Stimulated activated CD8-positive, alpha-beta memory T cell treated with anti-CD3 and anti-CD28 coated beads, Interleukin-4, amount 100 ng/mL, for 1 hour (primary cell): ENCODE measurements at places on chromosomes 11 and 22.

DNA sequence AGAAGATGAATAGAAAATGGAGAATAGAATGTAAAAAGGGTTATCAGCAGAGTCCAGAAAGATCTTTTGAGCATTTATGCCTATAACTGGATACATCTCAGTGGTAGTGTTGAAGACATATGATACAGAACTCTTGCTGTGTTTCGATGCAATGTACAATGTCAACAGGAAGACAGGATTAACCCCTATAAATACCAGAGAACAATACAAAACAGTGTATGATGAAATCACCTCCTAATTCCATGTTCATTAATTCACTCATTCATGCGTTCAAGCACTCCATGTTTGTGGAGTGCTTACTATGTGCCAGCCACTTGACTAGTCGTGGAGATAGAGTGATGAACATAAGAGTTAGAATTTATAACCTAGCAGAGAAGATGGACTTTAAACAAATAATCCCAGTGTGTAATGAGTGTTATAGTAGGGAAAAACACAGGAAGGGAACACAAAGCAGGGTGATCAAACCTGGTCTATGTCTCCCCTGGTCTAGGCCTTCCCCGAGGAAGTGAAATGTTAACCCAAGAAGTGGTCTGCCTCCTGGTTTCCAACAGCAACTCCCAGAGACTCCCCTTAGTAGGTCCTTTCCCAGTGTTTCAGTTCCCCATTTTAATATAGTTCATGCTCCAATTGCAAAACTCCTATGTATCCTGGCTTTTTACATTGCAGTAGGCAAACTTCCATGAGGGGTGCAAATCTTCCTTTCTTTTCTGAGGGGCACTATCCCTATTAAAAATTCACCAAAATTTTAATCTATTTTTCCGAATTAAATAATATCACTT, 9.1 kb upstream of the SESN3 start:
- no peak for DNase-seq

- DNase-seq: no peak
Observed at GRCh38 chr11:66880496-66881450, 23.9 kb downstream of the LRFN4 start.

- DNase-seq: no peak
Observed at GRCh38 chr11:103067118-103067517, 24.8 kb downstream of the DCUN1D5 start.

DNA sequence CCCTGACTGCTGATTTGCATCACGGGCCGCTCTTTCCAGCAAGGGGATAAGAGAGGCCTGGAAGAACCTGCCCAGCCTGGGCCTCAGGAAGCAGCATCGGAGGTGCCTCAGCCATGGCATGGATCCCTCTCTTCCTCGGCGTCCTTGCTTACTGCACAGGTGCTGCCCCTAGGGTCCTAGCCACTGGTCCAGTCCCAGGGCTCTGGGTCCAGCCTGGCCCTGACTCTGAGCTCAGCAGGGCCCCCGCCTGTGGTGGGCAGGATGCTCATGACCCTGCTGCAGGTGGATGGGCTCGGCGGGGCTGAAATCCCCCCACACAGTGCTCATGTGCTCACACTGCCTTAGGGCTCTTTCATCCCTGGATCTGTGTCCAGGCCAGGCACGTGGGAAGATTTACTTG, 7.0 kb upstream of the IGLL5 start:
- DNase-seq: no peak

DNA sequence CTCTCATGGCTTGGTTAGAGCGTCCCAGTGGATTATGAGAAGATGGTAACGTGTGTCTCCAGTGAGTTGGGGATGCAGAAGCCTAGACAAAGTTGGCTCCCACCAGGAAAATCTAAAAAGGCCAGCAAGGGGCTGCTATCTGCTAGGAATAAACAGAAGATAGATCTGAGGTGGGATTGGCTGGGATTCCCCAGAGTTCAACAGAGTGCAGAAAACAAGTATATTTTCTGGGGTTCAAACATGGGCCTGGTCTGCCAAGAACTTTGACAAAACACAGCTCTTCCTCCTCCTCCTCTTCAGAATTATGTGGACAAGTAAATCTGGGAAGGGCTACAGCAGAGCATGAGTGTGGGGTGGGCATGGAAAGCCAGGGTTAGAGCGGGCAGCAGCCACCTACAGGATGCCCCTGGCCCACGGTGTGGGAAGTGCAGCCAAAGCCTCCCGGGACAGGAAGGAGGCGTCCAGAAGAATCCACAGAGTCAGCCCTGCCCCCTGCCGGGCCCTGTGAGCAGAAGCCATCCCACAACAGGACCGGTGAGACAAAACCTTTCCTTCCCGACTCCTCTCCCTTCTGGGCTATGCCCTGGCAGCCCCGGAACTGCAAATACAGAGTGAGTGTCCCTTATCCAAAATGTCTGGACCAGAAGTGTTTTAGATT, 67.1 kb downstream of the CD82 start:
- no peak for DNase-seq

GRCh38 chr11:114314096-114314495, 17.9 kb downstream of the NNMT start:
- no peak for DNase-seq

- no peak for DNase-seq
Observed at GRCh38 chr22:50611341-50612060, 10.9 kb downstream of the MAPK8IP2 start.

- no peak for DNase-seq
Observed at GRCh38 chr11:76747915-76748860, 35.0 kb upstream of the TSKU start.

DNA sequence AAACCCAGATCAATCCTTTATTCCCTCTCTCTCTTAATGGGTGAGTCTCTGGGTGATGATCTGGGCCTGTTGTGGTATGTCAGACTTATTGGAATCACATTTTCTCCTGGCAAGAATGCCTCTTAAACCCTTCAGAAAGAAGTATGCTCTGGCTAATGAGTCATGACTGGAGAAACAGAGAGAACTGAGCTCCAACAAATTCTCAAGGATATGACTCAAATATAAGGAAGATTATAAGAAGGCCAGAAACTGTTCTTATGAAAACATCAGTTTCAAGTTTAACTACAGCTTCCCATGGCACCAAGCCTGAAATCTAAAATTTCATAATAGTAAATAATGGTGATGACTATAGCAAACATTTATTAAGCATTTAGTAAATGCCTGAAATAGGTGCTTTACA, 83.9 kb downstream of the OR5AK2 start:
- no peak for DNase-seq

- DNase-seq: no peak
Observed at GRCh38 chr11:74592063-74592440, 330 bp upstream of the POLD3 start.

DNA sequence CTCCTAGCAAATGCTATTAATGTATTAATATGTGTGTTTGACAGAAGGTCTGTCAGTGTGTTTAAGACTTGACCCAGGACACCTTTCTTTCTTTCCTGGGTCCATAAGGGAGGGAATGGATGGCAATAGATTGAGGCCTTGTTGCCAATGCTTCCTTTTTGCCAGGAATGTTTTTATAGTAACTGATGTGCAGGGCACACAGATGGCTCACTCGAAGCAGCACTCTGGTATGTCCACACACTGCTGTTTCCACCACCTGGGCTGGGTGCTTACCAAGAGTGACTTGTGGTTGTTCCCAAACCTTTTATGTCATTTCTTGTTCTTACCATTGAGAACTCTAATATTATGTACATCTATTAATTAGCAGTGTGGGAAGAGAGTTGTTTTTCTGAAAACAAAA, 396.9 kb upstream of the SYN3 start:
- no peak for DNase-seq

GRCh38 chr22:29840498-29840897, 2.4 kb upstream of the ASCC2 start:
- DNase-seq: no peak

- DNase-seq: no peak
Observed at GRCh38 chr11:101810546-101810945, 104.3 kb upstream of the CEP126 start.

- no peak for DNase-seq
Observed at GRCh38 chr11:6251120-6251733, 8.4 kb upstream of the CCKBR start.

- no peak for DNase-seq
Observed at GRCh38 chr22:26585104-26585790, 4.7 kb downstream of the TPST2 start.

GRCh38 chr22:49008682-49009235, 818.9 kb downstream of the BRD1 start:
- no peak for DNase-seq

GRCh38 chr22:32760396-32760795, 41.1 kb upstream of the TIMP3 start:
- DNase-seq: no peak
